ENCODE measurements at places on chromosomes 11 and 22.
A peak's percentile ranks its signal among the peaks of the same experiment; 100 is the strongest.

- no peaks in the 10 kb centered on the region for H3K36me3 ChIP-seq
- peaks cover 16% of the 10 kb centered on the region for H3K27me3 ChIP-seq
- no peak for DNase-seq
Observed at GRCh38 chr22:23772315-23772648, 367 bp upstream of the MMP11 start.

GRCh38 chr11:18706330-18707243, 8.0 kb downstream of the TMEM86A start:
- peaks cover 46% of the 10 kb centered on the region for H3K27me3 ChIP-seq
- peak overlapping the region; percentile 44 for H3K27ac ChIP-seq
- H3K4me1 ChIP-seq = peaks cover 20% of the 10 kb centered on the region
- peak overlapping the region; percentile 73 for H3K4me3 ChIP-seq
- DNase-seq = peak; percentile 59
- H3K36me3 ChIP-seq = no peaks in the 10 kb centered on the region

GRCh38 chr11:120615391-120615790, 103.8 kb downstream of the GRIK4 start:
- no peak overlapping the region for H3K27ac ChIP-seq
- DNase-seq = no peak
- peaks cover 8% of the 10 kb centered on the region for H3K4me1 ChIP-seq
- peaks cover 2% of the 10 kb centered on the region for H3K27me3 ChIP-seq

DNA sequence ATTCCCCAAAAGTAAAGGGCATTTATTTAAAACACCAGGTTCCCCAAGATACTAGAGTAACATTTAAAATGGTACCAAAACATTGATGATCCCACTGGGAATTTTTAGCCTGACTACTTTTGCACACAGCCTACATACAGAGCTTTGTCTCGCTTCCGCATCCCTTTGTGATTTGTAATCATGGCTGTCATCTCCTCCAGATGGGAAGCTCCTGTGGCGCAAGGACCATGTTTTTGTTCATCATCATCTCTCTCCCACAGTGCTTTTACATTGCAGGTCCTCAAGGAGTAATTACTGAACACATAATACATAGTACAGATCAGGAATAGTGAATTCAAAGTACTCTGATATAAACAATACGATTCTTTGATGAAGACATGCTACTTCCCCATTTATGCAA, 231.2 kb upstream of the MTNR1B start:
- H3K27ac ChIP-seq = no peak overlapping the region
- H3K4me3 ChIP-seq = no peak overlapping the region
- H3K27me3 ChIP-seq = no peaks in the 10 kb centered on the region

DNA sequence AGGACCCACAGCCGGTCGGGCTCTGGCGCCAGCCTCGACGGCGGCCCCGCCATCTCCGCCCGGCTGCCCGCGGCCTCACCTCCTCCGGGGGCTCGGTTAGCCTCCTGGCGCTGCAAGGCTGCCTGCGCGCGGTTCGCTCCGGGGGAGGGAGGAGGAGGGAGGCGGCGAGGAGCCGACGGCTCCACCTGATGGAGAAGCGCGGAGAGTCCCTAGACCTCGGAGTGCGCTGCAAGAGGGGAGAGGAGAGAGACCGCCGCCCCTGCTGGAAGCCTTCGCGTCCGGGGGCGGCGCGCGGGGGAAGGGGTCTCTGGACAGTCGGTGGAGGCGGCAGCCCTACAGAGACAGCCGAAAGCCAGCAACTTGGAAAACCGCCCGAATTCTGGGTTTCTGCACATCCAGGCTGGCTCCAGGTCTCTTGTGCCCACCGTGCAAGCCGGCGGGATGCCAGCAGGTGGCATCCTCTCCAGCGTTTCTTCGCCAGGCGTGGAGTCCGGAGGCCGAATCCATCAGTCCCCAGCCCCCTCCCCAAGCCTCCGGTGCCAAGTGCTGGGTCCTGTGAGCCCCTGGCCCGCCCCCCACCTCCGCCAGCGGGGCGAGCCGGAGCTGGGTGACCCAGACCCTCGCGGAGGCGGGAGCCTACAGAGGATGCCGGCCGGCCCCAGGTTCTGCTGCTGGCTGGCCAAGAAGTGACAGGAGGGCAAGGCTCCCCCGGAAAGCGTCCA, 2.9 kb upstream of the KIRREL3 start:
- H3K27me3 ChIP-seq = peaks cover 24% of the 10 kb centered on the region
- DNase-seq = no peak
- no peak overlapping the region for H3K4me3 ChIP-seq
- no peak overlapping the region for H3K27ac ChIP-seq

GRCh38 chr11:78228467-78228866, 39.7 kb downstream of the USP35 start:
- no peak overlapping the region for H3K4me3 ChIP-seq
- peak; percentile 25 for DNase-seq
- H3K27me3 ChIP-seq = no peaks in the 10 kb centered on the region
- peaks cover 42% of the 10 kb centered on the region for H3K36me3 ChIP-seq

- H3K36me3 ChIP-seq = no peaks in the 10 kb centered on the region
- no peak for DNase-seq
- H3K27ac ChIP-seq = no peak overlapping the region
- no peaks in the 10 kb centered on the region for H3K4me1 ChIP-seq
- no peaks in the 10 kb centered on the region for H3K27me3 ChIP-seq
- no peak overlapping the region for H3K4me3 ChIP-seq
Observed at GRCh38 chr11:29166306-29166705, 850.5 kb downstream of the KCNA4 start.

DNA sequence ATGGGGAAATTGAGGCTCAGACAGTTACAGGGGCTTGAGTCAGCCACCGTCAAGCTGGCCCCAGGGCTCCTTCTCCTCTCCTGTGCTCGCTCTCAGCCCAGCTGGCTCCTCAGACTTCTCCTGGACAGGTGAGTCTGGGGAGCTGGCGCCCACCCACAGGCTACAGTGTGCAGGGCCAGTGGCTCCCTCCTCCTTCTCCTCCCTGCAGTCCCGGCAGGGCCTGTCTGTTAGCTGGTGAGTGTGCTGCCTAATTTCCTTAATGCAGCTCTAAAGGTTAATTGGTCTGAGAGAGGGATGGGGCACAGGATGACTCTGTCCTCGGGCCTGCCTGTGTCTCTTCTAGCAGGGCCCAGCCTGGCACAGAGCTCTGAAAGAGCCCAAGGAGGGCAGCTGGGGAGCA, 31.7 kb downstream of the LMO1 start:
- H3K27me3 ChIP-seq = no peaks in the 10 kb centered on the region
- H3K4me1 ChIP-seq = peaks cover 4% of the 10 kb centered on the region
- no peaks in the 10 kb centered on the region for H3K36me3 ChIP-seq
- H3K27ac ChIP-seq = no peak overlapping the region
- no peak overlapping the region for H3K4me3 ChIP-seq

- H3K4me1 ChIP-seq = no peaks in the 10 kb centered on the region
- no peak overlapping the region for H3K4me3 ChIP-seq
- H3K27ac ChIP-seq = no peak overlapping the region
- H3K27me3 ChIP-seq = no peaks in the 10 kb centered on the region
Observed at GRCh38 chr11:2589538-2589934, 110.3 kb downstream of the KCNQ1OT1 start.

GRCh38 chr22:46381142-46381541, 45.6 kb downstream of the TRMU start:
- H3K4me3 ChIP-seq = no peak overlapping the region
- no peak overlapping the region for H3K27ac ChIP-seq
- no peaks in the 10 kb centered on the region for H3K27me3 ChIP-seq
- H3K36me3 ChIP-seq = no peaks in the 10 kb centered on the region

DNA sequence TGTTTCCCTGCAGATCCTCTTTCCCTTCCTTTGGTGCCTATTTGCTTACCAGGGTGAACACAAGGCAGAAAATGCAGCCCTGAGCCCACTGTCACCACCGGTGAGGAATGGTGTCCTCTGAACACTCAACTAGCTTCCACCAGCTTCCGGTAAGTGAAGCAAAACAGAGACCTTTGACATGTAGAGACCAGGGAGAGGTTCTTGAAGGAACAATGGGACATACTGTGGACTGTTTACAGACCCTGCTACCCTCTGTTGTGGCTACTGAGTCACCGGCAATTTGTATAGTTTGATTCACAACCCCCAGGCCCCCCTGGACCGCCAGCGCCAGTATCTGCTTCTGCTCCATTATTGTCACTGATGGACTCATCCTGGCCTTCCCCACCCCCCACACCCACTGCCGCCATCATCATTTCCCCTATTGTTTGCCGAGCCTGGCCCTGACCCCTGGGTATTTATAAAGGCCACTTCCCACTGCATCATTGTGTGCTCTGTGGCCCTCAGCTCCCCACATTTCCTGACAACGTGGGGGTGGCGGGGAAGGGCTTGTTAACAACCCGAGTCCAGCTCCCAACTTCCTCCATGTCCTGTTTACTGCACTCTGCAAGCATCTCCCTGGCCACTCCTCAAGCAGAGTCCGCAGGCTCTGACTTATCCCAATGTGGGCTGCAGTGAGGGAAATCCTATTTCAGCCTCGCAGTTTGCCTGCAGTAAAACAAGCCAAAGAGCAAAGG, 252.9 kb downstream of the ETS1 start:
- no peaks in the 10 kb centered on the region for H3K36me3 ChIP-seq
- no peaks in the 10 kb centered on the region for H3K27me3 ChIP-seq
- DNase-seq = no peak
- peaks cover 44% of the 10 kb centered on the region for H3K4me1 ChIP-seq

DNA sequence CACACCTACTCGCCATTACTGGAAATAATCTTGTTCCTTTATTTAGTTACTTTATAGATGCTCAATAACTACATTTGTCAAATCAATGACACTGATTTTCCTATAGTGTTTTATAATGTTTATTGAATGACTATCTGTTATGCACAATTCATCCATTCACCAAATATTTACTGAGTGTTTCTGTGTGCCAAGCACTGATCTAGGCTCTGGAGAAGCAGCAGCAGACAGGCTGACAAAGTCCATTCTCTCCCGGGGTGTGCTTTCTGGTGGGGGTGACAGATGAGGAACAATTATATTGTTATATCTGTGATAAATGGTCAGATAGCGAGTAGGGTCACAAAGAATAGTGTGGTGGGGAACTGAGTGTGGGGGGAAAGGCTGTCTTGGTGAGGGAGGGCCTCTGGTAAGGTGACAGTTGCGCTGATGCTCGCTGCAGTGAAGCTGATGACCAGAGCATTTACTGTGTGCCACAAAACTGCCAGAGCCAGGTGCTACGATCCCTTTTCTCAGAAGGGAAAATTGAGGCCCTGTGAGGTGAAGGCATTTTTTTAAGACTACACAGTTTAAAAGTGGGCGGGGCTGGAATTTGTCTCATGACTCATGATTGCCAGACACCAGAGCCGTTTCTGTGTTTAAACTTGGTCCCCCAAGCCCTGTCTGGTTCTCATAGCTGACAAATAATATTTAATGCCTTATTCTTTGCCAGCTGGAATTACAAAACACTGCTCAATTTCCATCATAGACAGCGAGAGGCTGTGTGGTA, 10.2 kb downstream of the PACS1 start:
- H3K27me3 ChIP-seq = no peaks in the 10 kb centered on the region
- DNase-seq = peak; percentile 72
- H3K4me1 ChIP-seq = peaks cover 65% of the 10 kb centered on the region
- peak overlapping the region; percentile 83 for H3K4me3 ChIP-seq
- peaks cover 35% of the 10 kb centered on the region for H3K36me3 ChIP-seq
- H3K27ac ChIP-seq = peak overlapping the region; percentile 100

DNA sequence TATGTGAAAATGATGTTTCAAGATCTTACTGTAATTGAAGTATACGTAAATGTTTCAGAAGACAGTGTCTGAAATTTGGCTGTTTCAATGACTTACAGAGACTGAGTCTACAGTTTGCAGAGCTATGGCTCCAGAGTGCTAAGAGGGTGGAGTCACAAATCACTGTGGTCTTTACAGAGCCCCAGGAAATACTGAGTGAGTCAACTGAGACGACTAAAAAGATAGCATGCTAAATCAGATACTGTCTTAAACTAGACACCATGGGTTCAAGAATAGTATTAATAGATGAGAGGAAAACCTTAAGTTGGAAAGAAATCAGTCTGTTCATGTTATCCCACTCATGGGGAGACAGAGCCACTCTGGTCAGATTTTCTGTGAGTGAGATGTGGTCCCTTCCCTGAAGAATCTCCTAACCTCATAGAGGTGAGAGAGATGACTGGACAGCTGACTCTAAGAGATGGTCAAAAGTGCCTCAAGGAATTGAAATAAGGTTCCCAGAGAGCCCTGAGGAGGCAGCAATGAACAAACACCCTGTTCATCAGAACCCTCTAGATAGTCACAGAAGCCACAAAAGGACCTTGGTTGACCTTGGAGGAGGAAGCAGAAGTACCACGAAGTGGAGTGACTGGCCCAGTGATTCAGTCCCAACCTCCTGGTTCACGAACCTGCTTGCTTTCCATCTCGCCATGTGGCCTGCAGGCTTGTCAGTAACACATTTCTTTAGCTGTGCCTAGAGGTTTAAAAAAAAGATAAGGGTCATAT, 30.2 kb downstream of the C11orf91 start:
- H3K27me3 ChIP-seq = peaks cover 7% of the 10 kb centered on the region
- no peaks in the 10 kb centered on the region for H3K36me3 ChIP-seq
- peak; percentile 22 for DNase-seq

- no peaks in the 10 kb centered on the region for H3K4me1 ChIP-seq
- H3K4me3 ChIP-seq = no peak overlapping the region
- peaks cover 5% of the 10 kb centered on the region for H3K27me3 ChIP-seq
Observed at GRCh38 chr11:64934682-64935358, 873 bp downstream of the GPHA2 start.

DNA sequence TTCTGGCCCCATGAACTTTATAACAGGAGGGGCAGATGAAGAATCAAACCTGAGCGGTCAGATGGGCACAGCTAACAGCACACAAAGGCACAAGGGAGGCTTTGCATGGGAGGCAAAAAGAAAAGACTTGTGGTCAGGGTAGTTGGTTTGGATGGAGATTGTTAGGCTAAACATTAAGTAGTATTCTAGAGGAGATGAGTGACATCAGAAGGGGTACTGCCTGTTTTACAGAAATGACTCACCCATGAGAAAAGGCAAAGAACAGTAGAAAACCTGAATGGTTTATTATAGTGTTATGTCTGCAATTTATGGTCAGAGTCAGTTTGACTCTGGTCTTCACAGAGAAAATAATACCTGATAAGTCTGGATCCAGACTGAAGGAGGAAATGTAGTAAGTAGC, 129.8 kb upstream of the KIRREL3 start:
- H3K27ac ChIP-seq = no peak overlapping the region
- no peaks in the 10 kb centered on the region for H3K27me3 ChIP-seq
- no peak overlapping the region for H3K4me3 ChIP-seq

DNA sequence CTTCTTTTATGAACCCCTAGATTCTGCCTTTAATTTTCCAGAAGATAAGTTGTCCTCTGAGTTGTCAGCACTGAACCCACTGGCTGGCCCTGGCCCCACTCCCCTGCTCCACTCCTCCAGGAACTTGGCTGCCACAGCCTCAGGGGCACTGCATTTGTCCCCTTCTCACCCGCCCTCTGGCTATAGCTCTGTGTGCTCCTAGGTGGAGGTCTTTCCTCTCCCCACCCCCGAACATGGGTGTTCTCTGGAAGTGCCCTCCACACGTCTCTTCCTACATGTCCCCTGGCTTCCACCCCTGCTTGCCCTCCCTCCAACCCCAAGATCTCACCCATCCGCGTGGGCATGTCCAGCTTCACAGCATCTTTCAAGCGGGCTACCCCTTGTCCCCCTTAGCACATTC, 137.7 kb upstream of the TEAD1 start:
- H3K36me3 ChIP-seq = no peaks in the 10 kb centered on the region
- H3K4me1 ChIP-seq = no peaks in the 10 kb centered on the region
- DNase-seq = no peak
- H3K27me3 ChIP-seq = peaks cover 13% of the 10 kb centered on the region

- peaks cover 19% of the 10 kb centered on the region for H3K27me3 ChIP-seq
- H3K4me3 ChIP-seq = no peak overlapping the region
- peaks cover 10% of the 10 kb centered on the region for H3K4me1 ChIP-seq
- H3K27ac ChIP-seq = no peak overlapping the region
- DNase-seq = no peak
- no peaks in the 10 kb centered on the region for H3K36me3 ChIP-seq
Observed at GRCh38 chr11:118621784-118622375, 14.5 kb downstream of the PHLDB1 start.

Measured in activated CD4-positive, alpha-beta memory T cell treated with anti-CD3 and anti-CD28 coated beads, Interleukin-2, amount 10 ng/mL, durations not matched to agents 7 days and 5 days (primary cell).